ENCODE measurements at places on chromosomes 16 and 17.

GRCh38 chr16:81645266-81645694, 133.8 kb upstream of the PLCG2 start:
- DNase-seq = peak; percentile 89

GRCh38 chr17:13353590-13353989, 248.1 kb downstream of the HS3ST3A1 start:
- DNase-seq = peak; percentile 29

GRCh38 chr17:31688701-31689100, 170.3 kb downstream of the COPRS start:
- no peak for DNase-seq

GRCh38 chr17:57541472-57542394, 203.4 kb downstream of the CCDC182 start:
- DNase-seq = no peak

DNA sequence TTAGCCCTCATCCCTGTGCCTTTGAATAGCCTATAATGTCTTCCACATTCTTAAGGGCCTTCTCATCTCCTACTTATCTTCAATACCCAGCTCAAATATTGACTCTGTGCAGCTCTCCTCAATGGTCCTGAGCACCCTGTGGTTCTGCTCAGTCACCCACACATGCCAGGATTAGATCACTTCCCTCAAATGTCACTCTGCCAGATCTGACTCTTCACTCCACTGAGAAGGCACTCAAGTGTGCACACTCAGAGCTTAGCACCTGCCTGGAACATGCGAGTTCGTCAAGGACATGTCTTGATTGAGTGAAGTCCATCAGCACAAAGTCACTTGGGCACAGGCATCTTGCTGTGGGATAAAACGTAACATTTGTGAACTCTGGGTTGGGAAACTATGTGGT, 404.8 kb downstream of the CDH13 start:
- DNase-seq = no peak

- DNase-seq = no peak
Observed at GRCh38 chr16:53821957-53822625, 118.1 kb downstream of the FTO start.

DNA sequence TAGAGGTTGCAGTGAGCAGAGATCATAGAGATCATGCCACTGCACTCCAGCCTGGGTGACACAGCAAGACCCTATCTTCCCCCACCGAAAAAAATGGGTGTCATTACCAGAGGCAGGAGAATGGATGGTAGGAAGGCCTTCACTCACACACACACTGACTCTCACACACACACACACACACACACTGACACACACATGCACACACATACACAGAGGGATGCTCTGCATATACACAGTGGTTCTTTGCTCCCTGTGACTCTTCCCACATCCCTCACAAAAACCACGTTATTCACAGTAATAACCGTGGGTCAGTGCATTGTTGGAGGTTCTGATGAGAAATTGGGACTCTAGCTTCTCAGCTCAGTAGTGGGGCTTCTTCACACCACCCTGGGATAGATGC, 300.2 kb upstream of the N4BP1 start:
- no peak for DNase-seq

DNA sequence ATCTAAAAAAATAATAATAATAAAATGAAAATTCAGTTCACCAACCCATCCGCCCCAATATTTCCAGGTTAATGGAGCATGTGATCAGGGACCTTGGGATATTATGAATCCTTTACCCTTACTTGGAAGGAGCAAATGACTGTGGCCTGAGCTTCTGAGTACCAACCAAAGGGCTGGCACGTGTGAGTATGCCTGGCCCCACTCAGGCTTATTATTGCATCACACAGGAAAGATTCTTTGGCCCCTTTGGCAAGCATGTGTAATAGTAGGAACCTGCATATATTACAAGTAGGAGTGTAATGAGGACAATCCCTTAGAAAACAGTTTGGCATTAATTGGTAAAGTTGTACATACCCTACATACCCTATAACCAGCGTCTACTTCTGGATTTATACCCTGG, 7.2 kb upstream of the C17orf78 start:
- no peak for DNase-seq

- peak; percentile 99 for DNase-seq
Observed at GRCh38 chr17:40100669-40101366, 429 bp upstream of the NR1D1 start.

GRCh38 chr16:2499890-2500429, 13.8 kb upstream of the ATP6V0C start:
- DNase-seq = no peak

- DNase-seq = no peak
Observed at GRCh38 chr16:53893731-53894435, 189.9 kb downstream of the FTO start.

- no peak for DNase-seq
Observed at GRCh38 chr16:3832668-3833067, 47.8 kb downstream of the CREBBP start.

DNA sequence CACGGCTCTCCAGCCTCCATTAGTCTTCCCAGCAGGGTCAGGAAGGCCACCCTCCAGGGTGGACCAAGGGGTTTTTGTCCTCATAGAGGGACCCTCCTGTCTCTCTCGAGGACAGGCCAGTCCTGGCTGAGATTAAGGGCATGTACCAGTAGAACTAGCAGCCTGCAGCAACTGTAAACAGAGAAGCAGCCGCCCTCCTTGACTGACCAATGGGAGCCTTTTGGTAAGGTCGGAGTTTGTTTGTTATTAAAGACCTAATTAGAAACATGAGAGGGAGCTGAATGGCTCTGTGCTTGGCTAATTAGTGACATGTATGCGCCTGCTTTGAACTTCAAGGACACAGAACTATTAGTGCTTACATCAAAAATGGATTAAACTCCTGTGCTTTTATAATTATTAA, 80.0 kb downstream of the CCDC182 start:
- DNase-seq = no peak

DNA sequence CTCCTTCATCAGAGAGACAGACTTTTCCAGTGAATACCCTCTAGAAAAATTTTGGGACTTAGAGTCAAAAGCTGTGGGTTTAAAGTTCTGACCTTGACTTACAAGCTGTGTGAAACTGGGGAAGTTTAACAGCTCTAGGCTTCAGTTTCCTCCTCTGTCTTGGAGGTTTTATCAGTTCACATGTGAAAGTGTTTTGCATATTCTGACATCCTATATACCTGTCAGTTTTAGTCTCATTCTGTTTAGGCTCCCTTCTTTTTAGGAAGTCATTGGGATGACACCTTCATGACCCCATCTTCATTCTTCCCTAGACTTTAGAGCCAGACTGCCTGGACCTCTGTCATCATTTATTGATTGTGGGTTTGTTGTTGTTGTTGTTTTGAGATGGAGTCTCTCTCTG, 44.4 kb downstream of the YPEL2 start:
- DNase-seq = no peak

DNA sequence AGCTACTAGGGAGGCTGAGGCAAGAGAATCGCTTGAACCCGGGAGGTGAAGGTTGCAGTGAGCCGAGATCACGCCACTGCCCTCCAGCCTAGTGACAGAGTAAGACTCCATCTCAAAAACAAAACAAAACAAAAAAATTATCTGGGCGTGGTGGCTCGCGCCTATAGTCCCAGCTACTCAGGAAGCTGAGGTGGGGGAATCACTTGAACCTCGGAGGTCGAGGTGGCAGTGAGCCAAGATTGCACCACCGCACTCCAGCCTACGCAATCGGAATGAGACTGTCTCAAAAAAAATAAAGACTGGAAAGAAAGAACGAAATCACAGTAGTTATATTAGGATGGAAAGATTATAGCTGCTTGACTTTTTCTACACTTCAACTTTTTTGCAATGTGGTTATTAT, 18.9 kb downstream of the COG1 start:
- DNase-seq = no peak

DNA sequence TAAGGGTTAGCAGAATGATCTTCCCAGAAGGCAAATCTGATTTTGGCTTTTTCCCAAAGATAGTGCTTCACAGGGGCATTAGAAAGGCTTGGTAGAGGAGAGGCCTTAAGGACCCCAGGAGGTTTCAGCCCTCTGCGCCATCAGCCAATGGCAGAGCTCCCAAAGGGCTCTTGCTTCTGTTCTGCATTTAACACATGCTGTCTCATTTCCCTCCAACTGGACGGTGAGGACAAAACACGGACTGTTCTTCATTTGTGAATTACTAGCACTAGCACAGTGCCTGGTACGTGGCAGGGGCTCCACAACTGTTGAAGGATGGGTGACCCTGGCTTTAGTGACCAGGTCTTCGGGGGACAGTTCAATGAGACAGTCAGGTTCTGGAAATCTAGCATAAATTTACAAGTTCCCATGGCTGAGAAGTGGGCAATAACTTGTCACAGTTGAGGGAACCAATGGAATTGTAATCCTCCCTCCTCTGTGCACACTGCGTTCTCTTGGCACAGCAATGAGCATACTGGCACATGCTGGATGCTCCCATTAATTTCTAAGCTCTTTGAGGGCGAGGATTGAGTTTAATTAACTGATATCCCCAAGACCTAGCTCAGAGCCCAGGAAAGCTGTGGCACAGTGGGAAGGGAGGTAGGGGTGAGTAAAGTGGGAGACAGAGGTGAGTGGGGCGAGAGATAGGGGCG, 45.4 kb downstream of the COG7 start:
- no peak for DNase-seq

GRCh38 chr17:77834170-77835115, 124.1 kb upstream of the TNRC6C start:
- DNase-seq = peak; percentile 66

GRCh38 chr17:16407911-16408588, 7.3 kb upstream of the TRPV2 start:
- DNase-seq = peak; percentile 78

DNA sequence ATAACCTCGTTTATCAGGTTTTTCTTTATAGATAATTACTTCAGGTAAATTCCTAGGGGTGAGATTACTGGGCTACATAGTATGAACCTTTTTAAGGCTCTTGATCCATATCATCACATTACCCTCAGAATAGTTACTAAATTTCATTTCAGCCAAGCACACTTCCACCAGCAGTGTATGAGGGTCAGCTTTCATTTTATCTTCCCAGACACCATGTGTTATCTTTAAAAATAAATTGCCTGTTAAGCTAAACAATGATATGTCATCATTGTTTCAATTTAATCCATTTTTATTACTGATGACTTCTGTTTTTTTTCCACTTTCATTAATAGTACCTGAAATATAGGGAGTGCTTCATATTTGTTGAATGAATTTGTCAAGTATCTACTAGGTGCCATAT, 33.4 kb downstream of the PRKCA start:
- no peak for DNase-seq

DNA sequence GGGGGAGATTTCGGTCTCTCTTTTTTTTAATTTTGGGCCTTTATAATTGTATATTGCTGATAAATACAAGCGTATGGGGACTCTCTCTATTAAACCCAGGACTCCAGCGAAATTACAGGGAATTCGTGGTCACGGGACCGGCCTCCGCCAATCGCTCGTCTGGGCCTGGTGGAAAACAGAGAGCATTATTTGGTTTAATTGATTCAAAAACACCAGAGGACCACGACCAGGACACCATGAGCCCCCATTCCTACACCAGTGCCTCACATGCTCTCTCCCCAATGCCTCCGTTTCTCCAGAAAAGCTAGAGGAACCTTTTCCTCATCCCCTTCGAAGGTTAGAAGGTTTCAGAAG, at the start of gene HOXB2:
Gene HOXB2, minus strand, starts transcription at position 88 of the 354 bp plus-strand sequence. CDS start 198 bp downstream, outside the sequence.
- DNase-seq = peak; percentile 73

DNA sequence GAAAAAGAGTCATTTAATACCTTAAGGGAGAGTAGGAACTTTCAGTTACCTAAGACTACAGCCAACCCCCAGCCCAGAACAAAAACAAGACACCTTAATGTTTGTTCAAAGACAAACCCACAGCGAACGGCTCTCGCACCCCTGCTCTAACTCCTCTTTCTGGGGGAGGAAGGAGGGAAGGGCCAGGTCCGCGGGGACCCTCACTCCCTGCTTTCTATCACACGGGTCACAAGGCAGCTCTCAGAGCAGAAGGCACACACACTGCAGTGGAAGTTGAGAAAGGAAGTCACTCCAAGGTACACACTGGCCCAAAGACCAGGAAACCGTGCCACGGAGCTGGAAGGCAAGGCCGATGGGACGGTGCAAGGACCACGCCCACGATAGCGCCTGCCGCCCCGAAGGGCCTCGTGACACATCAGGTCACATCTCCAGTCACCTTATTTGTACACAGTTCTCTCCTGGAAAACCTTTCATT, 10.0 kb downstream of the LITAFD start:
- no peak for DNase-seq

DNA sequence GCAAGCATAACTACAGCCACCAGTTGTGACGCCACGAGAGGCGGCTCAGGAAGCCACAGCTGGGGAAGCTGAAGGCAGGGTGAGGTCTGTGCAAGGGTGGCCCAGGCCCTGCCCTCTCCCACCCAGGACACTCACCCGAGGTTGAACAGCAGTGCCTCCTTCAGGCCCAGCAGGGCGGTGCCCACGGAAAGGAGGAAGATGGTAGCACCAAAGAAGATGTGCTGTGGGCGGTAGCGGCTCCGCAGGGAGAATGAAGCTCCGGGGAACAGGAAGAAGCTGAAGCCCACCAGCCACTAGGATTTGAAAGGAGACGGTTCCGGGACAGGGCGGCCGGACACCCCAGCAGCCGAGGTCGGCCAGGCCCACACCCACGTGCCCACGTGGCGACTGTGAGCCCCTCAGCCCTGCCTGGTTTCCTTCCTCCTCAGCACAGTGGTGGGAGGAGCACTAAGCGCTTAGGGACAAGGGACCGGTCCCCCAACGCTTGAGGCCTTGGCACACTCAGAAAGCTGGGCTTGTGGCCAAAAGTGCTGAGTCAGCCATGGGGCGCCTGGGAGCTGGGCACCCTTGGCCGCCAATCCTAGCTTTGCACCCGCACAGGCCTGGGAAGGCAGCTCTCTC, 11.0 kb downstream of the CYB561 start:
- DNase-seq = peak; percentile 84

DNA sequence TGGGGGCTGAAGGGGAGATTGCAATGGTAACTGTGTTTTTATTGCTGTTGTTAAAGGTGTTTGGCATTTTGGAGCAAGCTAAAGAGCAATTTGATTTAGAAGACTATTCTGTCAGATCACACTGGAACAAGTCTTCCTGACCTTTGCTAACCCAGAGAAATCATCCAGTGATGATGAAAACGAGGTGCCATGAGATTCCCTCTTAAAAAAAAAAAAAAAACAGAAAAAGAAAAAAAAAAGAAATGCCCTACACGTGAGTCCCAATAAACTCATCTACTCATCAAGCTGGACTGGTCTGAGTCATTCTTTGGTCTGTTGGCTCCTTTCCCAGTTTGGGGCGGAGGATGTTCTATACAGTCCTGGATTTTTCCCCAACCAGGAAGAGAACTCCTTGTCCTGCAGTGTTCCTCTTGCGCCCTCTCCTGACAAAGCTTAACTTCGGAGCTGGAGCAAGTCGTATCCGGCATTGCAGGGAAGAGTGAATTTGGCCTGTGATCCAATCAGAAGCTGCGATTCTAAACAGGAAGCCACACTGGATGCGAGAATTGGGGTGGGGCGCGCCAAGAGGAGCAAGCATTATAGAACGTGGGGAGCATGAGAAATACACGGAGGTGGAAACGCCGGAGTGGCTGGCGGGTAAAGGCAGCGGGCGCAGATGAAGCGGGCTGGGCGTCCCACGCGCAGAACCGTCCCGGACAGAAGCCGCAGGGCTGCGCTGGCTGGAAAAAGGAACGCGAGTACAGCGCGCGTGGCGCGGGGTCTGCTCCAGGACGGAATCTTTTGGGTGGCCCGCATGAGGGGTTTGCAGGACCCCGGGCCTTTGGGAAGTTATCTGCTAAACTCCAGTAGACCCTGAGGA, 22.4 kb upstream of the CRYM start:
- DNase-seq = peak; percentile 96

All from stomach (tissue), 19 donors.